Ovary (tissue), 10 donors: ENCODE measurements at places on chromosomes 12 and 14. TPM values are rescaled to one million over a fixed set of nuclear protein-coding genes. Genes with fewer than 3 reads are reported as not detected.

Gene ACIN1
- total RNA-seq, result 94.1 TPM

GRCh38 chr12:130086797-130087196 lies 75.5 kb upstream of the FZD10 start:
- H3K27ac ChIP-seq, result no peak overlapping the region
- H3K36me3 ChIP-seq, result no peaks in the 10 kb centered on the region
- no peak overlapping the region for H3K4me3 ChIP-seq
- no peaks in the 10 kb centered on the region for H3K4me1 ChIP-seq
- no peaks in the 10 kb centered on the region for H3K27me3 ChIP-seq

- H3K4me3 ChIP-seq, result no peak overlapping the region
- no peak for DNase-seq
- no peak overlapping the region for H3K27ac ChIP-seq
- peaks cover 4% of the 10 kb centered on the region for H3K4me1 ChIP-seq
- H3K27me3 ChIP-seq, result no peaks in the 10 kb centered on the region
- H3K36me3 ChIP-seq, result no peaks in the 10 kb centered on the region
These were observed 262.4 kb upstream of the HMGA2 start for GRCh38 chr12:65561798-65562382.

DNA sequence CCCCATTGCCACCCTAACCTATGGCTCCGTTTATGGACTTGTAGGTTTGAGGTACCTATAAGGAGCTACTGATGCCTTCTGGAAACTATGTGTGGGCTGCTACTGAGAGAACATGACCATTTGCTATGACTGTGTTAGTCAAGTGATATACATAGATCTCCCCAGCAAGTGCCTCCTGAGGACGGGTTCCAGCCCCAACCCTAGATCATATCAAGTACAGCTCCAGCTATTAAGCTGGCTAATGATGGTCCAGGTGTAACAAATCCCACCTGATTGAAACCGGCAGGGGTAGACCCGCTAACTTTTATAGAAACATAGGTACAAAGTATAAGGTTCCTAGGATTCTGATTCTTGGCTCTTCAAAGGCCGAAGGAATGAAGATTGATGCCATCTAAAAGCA lies 23.7 kb downstream of the NINJ2 start:
- no peaks in the 10 kb centered on the region for H3K36me3 ChIP-seq
- no peak overlapping the region for H3K4me3 ChIP-seq
- no peak overlapping the region for H3K27ac ChIP-seq

Gene GPR132
- 0.79 TPM for total RNA-seq

- H3K4me1 ChIP-seq, result peaks cover 3% of the 10 kb centered on the region
- H3K4me3 ChIP-seq, result no peak overlapping the region
- no peaks in the 10 kb centered on the region for H3K27me3 ChIP-seq
These were observed 200.2 kb downstream of the PHLDA1 start for GRCh38 chr12:75831402-75831801.

Gene SPX
- total RNA-seq, result 0.22 TPM

DNA sequence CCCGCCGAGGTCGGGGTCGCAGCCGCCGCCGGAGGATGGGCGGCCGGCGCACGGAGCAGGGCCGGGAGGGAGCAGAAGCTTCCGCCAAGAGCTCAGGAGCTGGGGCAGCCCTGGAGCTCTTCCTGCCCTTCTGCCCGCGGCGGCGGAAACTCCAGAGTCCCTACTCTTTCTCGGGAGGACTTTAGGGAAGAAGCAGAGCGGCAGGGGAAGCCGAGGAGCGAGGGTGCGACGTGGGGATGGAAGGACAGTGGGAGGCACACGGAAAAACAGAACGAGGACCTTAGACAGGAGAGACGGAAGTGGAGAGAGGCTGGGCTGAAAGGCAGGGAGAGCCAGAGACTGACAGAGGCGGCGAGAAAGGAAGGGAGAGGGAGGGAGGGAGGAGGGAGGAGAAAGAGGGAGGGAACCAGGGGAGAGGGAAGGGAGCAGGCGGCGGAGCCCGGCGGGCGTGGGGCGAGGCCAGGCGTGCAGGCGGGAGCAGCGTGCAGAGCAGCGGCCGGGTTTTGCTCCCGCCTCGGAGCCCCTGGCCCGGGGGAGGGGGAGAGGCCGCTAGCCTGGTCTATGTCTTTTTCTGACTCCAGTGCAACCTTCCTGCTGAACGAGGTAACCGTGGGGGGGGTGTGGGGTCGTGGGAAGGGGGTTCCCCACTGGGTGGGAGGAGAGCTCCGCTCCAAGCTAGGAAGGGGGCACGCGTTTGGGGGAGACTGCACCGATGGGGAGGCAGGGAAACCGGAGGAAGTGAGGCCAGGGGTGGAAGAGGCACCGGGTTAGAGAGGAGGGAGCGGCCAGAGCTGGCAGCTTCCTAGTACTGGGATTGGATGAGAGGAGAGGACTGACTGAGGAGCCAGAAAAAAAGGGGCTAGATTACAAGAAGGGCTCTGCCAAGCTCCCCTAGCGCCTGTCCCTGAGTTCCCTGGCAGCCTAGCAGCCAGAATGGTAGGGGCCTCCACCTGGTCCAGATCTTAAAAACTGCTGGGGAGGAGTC lies 2.9 kb upstream of the CACNB3 start:
- H3K27ac ChIP-seq, result peak overlapping the region; percentile 95
- H3K27me3 ChIP-seq, result no peaks in the 10 kb centered on the region
- peaks cover 28% of the 10 kb centered on the region for H3K4me1 ChIP-seq
- no peaks in the 10 kb centered on the region for H3K36me3 ChIP-seq
- H3K4me3 ChIP-seq, result peak overlapping the region; percentile 75

Gene COCH
- 0.30 TPM for total RNA-seq

DNA sequence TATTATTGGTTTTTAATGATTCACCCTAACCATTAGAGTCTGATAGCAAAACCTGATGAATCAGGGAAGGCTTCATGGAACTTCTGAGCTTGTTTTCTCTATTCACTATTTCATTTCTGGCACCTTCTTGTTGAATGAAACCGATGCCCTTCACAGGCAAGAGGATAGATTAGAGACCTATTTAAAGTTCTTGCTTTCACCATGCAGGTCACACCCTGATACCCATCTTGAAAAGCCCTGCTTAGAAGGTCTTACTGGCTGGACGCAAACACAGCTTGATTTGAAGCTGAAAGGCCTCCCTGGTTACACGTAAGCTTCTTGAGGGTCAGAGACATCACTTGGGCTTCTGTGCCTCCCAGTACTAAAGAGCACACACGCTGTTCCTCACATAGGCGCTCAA lies 29.2 kb downstream of the TMEM229B start:
- H3K27ac ChIP-seq, result no peak overlapping the region
- no peaks in the 10 kb centered on the region for H3K27me3 ChIP-seq
- no peaks in the 10 kb centered on the region for H3K4me1 ChIP-seq
- H3K4me3 ChIP-seq, result no peak overlapping the region
- H3K36me3 ChIP-seq, result no peaks in the 10 kb centered on the region

Gene TDRD9
- total RNA-seq, result 0.87 TPM

DNA sequence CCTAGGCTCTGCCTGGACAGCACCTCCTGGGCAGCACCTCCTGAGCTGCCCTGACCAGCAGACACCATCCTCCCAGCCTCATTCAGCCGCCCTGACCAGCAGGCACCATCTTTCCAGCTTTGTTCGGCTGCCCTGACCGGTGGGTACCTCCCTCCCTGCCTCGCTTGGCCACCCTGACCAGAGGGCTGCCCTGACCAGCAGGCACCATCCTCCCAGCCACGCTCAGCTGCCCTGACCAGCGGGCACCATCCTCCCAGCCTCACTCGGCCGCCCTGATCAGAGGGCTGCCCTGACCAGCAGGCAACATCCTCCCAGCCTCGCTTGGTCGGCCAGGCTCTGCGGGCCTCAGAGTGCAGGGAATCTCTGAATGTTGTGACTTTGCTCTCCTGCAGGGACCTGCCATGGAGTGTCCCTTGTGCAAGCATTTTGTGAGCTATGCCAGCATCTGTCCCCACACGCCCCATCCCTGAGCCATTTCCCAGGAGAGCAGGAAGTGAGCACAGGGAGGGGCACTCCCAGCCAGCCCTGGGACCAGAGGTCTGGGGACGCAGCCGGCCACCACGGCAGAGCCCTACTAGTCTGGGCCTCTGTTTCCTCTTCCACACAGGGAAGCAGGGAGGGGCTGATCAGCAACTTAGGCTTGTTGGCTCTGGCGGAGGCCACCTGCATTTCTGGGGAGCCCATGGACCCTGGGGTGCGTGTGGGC lies 265.5 kb downstream of the SEC23A start:
- peaks cover 1% of the 10 kb centered on the region for H3K4me1 ChIP-seq
- H3K27me3 ChIP-seq, result no peaks in the 10 kb centered on the region
- H3K27ac ChIP-seq, result no peak overlapping the region

DNA sequence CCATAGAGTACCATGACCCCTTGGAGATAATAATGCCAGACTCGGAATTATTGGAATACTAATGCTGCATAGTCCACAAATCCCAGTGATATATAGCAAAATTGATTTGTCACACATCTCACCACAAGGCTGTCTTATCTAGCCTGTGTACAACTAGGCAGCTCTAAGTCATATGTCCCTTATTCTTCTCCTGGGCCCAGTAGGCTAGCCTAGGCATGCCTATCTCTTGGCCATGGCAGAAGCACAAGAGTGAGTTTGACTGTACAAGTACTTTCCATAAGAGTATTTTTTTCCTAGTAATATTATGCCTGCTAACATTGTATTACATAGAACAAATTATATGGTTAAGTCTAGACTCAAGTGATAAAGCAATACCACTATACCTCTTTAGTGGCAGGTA lies 1122.1 kb upstream of the SEL1L start:
- no peak overlapping the region for H3K4me3 ChIP-seq
- H3K27ac ChIP-seq, result no peak overlapping the region

Gene OR2AP1
- total RNA-seq, result not detected

Gene SYNDIG1L
- 0.28 TPM for total RNA-seq

Gene GUCY2C
- total RNA-seq, result not detected

GRCh38 chr14:102571043-102571442 lies 21.4 kb upstream of the RCOR1 start:
- no peak overlapping the region for H3K4me3 ChIP-seq
- H3K4me1 ChIP-seq, result no peaks in the 10 kb centered on the region
- no peak overlapping the region for H3K27ac ChIP-seq
- no peaks in the 10 kb centered on the region for H3K27me3 ChIP-seq

- no peak overlapping the region for H3K27ac ChIP-seq
- H3K4me1 ChIP-seq, result no peaks in the 10 kb centered on the region
- no peaks in the 10 kb centered on the region for H3K36me3 ChIP-seq
- no peak for DNase-seq
- no peaks in the 10 kb centered on the region for H3K27me3 ChIP-seq
- no peak overlapping the region for H3K4me3 ChIP-seq
These were observed 10.9 kb downstream of the EVL start for GRCh38 chr14:100076133-100076532.

DNA sequence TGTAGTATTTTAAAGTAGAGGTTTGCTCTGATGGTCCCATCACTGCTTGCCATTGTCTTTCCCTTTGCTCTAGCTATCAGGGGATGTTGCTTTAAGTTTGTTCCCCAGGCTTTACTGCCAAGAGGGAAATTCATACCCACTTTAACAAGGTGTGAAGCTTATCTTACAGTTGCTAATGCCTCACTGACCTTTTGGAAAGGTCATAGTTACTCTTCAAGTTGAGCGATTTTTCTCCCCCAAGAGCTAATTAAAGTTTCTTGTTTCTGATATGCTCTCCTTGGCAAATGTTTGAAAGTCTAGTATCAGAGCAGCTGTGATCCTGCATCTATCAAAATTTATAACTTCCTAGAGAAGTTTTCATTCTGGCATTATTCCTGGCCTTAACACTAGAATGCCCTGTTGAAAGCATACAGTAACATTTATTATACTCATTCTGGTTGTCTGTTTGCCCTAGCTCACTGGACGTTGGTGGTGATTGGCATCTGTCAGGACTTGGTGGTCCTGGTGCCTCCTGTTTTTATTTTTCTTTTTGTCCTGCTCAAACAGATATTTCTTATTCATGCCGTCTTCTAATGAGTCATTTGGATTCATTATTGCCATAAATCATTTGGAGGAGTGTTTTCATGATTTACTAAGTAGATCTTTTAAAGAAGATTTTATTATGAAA lies 8.1 kb downstream of the ATP2A2 start:
- DNase-seq, result no peak
- H3K27me3 ChIP-seq, result no peaks in the 10 kb centered on the region

GRCh38 chr12:121561009-121561395 lies 19.8 kb downstream of the KDM2B start:
- no peak overlapping the region for H3K27ac ChIP-seq
- no peaks in the 10 kb centered on the region for H3K36me3 ChIP-seq
- H3K27me3 ChIP-seq, result no peaks in the 10 kb centered on the region

DNA sequence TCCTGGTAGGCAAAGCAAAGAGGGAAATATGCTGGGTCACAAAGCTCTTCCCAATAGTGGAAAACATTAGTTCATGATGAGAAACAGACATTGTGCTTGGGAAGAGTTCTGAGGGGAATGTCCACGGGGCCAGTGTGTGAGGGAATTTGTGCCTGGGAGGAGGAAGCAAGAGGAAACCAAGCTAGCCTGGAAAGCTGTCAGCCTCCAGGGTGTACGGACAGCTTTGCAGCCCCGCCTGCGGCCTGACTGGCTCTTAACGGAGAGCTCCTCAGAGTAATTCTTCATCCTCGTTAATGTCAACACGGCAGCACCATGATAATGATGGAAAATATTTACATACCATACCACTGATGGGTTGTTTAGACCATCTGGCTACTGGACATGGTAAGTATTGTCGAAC lies 32.4 kb downstream of the PITPNM2 start:
- no peak overlapping the region for H3K4me3 ChIP-seq
- no peaks in the 10 kb centered on the region for H3K36me3 ChIP-seq
- H3K4me1 ChIP-seq, result peaks cover 56% of the 10 kb centered on the region

Gene KRT3
- total RNA-seq, result not detected

Gene FGF6
- not detected for total RNA-seq

GRCh38 chr12:94795520-94795919 lies 145.2 kb upstream of the TMCC3 start:
- no peaks in the 10 kb centered on the region for H3K27me3 ChIP-seq
- H3K27ac ChIP-seq, result no peak overlapping the region
- H3K4me3 ChIP-seq, result no peak overlapping the region
- H3K4me1 ChIP-seq, result peaks cover 1% of the 10 kb centered on the region
- DNase-seq, result peak; percentile 33

Gene GLI1
- 0.66 TPM for total RNA-seq

GRCh38 chr14:89485264-89485663 lies 68.2 kb upstream of the FOXN3 start:
- DNase-seq, result no peak
- H3K4me3 ChIP-seq, result no peak overlapping the region
- H3K36me3 ChIP-seq, result no peaks in the 10 kb centered on the region
- no peaks in the 10 kb centered on the region for H3K27me3 ChIP-seq
- peaks cover 16% of the 10 kb centered on the region for H3K4me1 ChIP-seq

Gene TPH2
- total RNA-seq, result not detected

- DNase-seq, result no peak
- H3K36me3 ChIP-seq, result no peaks in the 10 kb centered on the region
- no peak overlapping the region for H3K4me3 ChIP-seq
- no peak overlapping the region for H3K27ac ChIP-seq
- no peaks in the 10 kb centered on the region for H3K4me1 ChIP-seq
These were observed 11.0 kb upstream of the CELA1 start for GRCh38 chr12:51357374-51358047.

DNA sequence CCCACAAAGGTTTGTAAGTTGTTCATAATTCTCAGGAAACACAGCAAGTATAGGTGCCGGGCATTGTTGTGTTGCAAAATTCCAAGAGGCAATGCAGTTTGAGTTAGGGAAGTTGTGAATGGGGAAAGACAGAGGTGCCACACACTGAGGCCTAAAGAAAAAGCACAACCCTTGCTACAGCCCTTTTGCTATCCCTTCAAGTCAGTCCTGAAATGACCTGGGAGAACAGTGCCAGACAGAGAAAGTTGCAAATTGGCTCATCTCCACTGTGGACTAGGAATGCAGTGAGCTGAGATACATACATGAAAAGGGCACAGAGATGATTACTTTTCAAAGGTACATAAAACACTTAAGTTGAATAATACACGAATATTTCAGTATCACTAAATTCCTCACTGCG lies 213.3 kb upstream of the TMTC1 start:
- H3K36me3 ChIP-seq, result no peaks in the 10 kb centered on the region
- no peak overlapping the region for H3K27ac ChIP-seq
- no peak for DNase-seq
- H3K4me1 ChIP-seq, result no peaks in the 10 kb centered on the region
- no peaks in the 10 kb centered on the region for H3K27me3 ChIP-seq
- no peak overlapping the region for H3K4me3 ChIP-seq
